ENCODE measurements at places on chromosomes 4 and X.

DNA sequence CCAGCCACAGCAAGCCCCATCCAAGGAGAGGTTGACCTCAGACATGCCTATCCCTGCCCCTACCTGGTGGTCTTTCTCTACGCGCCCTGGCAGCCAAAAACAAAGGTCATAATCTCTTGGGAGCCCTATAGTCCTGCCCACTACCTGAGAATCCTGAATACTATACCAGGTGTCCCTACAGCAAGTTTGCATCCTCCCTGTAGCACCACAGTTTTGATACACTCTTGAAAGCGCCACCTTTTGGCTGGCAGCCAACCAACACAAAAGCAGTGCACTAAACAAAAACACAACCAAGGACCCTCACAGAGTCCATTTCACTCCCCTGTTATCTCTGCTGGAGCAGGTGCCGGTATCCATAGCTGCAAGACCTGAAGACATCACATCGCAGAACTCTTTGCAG is 523.8 kb upstream of the CPEB2 start:
- DNase-seq, result no peak

DNA sequence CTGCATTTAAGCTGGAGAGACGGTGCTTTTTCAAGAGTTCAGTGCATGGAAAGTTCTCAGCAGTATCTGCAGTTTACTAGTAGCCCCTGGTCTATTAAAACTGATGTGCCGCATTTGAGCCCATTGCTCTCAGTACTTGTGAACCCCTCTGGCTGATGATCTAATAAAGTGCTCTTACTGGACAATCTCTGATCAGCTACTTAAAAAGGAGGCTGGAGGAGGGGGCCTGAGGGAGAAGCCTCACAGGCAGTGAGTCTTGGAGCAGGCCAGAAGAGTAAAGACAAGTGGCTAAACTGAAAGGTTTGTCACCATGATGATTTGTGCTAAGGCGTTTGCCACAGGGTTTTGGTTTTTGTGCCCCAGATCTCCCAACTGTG is 138.5 kb downstream of the ARX start:
- DNase-seq, result no peak

DNA sequence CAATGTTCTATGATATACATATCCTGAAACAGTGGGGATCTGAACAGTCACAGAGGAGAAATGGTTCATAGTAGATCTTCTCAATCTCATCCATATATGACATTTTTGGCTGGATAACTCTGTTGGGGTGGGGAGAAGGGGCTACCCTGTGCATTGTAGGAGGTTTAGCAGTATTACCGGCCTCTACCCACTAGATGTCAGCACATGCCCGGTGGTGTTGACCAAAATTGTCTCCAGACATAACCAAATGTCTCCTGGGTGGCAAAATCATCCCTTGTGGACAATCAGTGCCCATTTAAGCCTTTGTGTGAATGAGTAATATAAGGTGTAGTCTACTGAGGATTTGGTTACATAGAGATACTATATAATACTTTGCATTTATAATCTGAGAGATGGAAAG is 89.9 kb downstream of the PLS3 start:
- peak; percentile 36 for DNase-seq

- DNase-seq, result no peak
These were observed 60.9 kb downstream of the SLC7A11 start for GRCh38 chr4:138181287-138181686.

GRCh38 chrX:154348114-154348531 is 26.3 kb downstream of the FLNA start:
- no peak for DNase-seq

GRCh38 chr4:83850435-83850834 is 314.5 kb downstream of the GPAT3 start:
- DNase-seq, result no peak

- no peak for DNase-seq
These were observed 5.6 kb downstream of the OTC start for GRCh38 chrX:38357747-38358673.

DNA sequence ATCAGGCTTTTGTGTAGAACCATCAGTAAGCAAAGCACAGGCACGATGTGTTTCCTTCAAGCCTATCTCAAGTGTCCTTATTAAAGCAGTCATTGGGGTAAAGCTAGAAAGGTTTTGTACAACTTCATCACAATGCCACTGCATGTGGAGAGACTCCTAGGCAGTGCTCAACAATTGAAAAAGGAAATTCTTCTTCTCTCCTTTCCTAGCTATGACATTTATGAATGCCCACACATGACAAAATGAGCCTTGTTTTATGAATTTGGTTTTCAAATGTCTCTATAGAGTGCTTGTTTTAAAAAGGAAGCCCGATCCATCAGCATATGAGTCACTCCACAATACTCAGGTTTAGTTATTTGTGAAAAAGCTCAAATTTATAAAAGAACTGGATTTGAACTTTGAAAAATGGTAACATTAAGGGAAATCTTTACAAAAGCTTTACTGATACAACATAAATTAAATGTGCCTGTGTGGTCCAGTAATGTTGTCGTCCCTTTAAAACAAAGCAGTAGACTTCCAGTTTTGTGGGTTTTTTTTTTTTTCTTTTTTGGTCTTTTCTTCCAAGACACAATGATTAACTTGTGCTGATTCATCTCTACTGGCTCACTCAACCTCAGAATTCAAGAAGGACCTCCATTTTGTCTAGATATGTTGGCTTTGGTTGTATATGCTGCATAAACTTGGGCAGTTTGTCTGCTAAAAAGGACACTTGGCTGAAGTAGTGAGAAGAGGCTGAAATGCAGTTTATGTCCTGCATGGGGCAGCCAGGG is 273.8 kb downstream of the GASK1B start:
- DNase-seq, result no peak

- no peak for DNase-seq
These were observed 423.3 kb downstream of the MAGEE1 start for GRCh38 chrX:76850851-76851250.

DNA sequence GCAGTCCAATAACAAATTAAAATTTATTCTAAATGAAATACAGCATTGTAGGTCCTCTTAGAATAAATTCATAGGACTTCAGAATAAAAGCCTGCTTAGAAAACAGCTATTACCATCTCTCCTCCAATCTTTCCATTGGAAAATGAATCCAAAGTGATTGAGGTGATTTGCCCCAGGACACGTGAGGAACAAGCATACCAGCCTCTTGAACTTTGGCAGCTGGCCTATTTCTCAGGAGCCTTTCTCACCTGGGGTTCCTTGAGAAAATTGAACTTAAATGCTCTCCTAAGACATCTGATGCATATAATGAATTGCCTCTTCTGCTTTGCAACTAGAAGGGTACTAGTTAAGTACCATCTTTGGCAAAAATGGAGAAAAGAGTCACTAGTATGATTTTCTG is 13.5 kb downstream of the ARHGAP24 start:
- no peak for DNase-seq

DNA sequence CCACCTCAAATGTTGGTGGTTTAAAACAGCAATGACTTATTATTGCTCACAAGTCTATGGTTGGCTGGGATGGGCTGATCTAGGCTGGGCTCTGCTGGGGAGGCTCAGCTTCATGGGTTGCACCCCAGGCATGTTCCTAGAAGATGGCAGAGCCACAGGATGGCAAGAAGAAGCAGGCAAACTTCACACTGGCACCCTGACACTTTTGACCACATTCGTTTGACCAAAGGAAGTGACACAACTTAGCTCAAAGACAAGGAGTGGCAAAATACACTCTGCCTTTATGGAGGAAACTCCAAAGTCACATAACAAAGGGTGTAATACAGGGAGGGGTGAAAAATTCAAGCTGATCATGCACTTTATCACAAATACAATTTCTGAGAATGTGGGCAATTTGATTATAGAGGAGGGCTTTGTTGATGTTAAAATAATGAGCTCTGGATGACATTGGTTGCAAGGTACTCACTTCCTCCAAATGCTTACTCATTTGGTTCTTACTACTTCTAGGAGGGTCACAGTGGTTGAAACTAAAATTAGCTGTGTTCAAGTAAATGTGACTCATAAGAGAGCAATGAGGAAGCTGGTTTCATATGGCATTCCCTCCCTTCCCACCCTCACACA is 249.2 kb upstream of the RPS6KA3 start:
- no peak for DNase-seq

GRCh38 chr4:138562544-138562991 is 320.4 kb upstream of the SLC7A11 start:
- no peak for DNase-seq

GRCh38 chrX:150704030-150704613 is 10.9 kb downstream of the MTMR1 start:
- no peak for DNase-seq

DNA sequence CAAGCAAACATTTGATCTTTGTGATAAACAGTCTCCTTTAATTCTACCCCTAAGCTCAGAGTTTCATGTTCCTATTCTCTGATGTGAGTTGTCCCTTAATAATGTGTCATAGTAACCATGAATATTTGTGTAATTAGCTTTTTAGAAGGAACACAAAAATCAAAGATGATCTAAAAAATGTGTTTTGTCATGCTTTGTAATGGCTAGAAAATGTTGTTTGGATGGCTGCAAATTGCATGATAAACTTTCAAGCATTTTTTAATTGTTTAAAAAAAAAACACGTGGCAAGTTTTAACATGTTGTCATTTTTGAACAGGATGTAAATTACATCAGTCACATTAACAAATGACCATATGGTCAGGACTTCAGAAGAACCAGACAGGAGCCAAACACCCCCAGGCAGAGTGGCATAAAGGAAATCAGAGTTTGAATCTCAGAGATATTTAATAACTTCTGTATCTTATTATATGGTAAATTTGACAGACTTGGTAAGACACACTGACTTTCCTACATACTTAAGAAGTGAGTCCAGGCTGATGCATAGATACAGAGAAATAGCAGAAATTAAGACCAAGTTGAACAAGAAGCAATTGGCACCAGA is 223.9 kb upstream of the VEGFC start:
- no peak for DNase-seq

GRCh38 chr4:176193126-176193525 is 2.3 kb downstream of the SPATA4 start:
- no peak for DNase-seq

DNA sequence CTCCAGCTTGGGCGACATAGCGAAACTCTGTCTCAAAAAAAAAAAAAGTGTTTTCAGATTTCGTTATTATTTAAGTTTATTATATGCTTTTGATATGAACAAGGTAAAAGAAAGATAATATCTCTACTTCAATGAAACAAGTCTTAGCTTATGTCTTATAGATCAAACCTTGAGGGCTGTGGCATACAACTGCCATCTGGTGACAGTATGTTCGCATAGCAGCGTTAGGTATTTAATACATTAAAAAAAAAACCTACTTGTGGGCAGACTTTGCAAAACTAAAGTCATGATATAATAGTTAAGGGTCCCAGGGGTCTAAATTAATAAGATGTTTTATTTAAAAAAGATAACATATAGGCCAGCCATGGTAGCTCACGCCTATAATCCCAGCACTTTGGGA is 161.2 kb upstream of the AMOT start:
- no peak for DNase-seq

DNA sequence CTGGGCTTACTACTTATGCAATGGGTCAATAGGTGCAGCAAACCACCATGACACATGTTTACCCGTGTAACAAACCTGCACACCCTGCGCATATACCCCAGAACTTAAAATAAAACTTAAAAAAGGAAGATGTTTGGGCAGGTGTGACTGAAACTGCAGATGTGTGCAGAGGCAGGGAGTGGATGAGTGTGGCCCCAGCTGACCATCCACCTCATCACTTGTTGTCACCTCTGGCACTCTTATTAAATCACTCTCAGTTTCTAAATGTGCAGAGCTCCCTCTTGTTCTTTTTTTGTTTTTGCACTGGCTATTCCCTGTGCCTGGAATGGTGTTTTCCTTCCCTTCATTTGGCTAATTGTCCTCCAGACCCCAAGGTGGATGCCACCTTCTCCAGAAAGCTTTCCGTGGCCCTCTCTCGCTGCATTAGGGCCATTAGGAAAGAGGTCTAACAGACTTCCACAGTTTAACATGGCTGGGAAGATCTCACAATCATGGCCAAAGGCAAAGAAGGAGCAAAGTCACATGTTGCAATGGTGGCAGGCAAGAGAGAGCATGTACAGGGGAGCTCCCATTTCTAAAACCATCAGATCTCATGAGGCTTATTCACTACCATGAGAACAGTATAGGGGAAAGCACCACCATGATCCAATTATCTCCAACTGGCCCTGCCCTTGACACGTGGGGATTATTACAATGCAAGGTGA is 58.5 kb downstream of the SLC2A9 start:
- no peak for DNase-seq

GRCh38 chrX:129961180-129962083 is 21.0 kb upstream of the BCORL1 start:
- no peak for DNase-seq
